Nucleus accumbens (tissue), 56 donors: ENCODE measurements at places on chromosomes 11 and 22.

DNA sequence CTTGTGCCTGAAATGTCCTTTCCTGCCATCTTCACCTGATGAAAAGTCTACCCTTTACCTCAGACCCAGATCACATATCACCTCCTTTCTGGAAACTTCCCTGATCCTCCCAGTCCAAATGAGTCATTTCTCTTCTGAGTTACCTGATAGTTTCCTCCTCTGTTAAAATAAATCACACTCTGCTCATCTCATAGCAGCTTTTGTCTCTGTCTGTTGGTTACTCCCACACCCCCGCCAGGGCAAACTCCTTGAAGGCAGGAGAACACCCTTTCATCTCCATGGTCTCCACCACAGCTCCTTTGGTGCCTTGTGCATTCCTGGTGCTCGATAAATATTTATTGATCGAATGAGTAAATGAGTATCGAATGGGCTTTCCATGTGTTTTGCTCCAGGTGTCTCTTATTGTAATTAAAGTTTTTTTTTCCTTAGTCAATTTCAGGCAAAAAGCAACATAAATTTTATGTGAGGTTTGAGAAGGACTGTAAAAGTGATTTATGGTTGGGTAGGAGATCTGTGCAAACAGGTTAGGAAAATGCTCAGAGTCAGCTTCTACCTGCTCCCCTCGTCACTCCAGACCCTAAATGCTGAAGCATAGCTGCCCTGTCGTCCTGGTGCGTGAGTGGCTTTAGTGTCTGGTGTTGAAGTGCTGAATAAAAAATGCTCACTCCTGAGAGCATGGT lies 178.2 kb downstream of the GRIK4 start:
- DNase-seq: no peak

DNA sequence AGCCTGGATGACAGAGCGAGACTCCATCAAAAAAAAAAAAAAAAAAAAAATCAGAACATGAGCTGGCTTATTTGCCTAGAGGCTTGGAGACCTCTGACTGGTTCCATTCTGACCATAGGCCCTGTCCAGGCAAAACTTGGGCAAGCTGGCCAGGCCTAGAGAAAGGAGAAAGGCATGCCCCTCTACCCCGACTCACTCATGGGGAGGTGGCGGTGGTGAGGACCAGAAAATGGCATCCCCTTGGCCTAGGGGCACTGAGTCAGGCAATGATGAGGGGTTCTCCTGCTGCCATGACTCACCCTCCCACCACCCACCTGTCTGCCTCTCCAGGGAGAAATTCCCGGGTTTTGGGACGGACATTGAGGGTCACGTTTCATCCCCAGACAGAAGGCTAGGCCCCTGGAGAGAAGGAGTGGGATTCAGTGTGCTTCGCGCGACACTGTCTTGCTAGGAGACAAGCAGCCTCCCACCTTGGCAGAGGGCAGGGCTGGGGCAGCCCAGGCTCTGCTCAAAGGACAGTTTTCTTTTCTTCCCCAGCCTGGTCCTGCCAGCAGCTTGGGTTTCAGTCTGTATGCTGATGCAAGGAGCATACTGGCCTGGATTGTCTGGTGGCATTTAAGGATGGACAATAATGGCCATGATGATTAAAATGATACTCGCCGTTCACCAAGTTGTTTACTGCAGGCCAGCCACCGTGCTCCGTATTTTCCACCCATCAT lies 17.2 kb downstream of the TOB2 start:
- peak; percentile 39 for DNase-seq

- DNase-seq: no peak
Measured at GRCh38 chr11:21622995-21623394, 569.9 kb upstream of the ANO5 start.

DNA sequence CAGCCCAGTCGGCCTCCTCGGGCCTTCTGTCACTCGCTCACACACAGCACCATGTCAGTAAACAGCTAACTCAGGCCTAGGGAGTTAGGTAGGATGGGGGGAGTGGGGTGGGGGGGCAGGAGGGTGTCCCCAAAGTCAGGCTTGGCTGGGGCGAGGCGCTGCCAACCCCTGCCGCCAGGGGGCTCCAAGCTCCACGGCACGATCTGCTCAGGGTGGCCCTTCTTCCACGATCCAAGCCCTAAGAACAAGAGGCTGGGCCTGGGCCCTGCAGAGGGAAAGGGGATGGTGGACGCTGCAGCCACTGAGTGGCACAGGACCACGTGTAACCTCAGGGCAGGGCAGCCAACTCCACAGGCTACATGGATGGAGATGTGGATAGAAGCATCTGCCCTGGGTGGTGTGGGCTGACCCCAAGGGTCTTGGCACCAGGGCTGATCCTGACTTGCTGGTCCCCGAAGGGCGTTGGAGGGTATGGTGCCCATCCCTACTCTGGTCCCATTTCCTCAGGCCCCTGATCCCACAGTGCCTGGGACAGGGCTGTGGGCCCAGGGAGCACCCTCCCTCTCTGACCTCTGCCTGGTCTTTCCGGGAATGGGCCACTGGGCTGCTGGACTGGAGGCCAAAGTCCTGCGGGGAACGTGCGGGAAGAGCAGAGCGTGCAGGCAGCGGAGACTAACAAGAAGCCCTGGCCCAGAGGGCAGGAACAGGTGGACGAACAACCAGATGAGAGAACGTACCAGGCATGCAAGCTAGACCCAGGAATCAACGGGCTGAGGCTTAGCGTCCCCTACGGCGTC lies 29.1 kb upstream of the TXNRD2 start:
- DNase-seq: no peak

DNA sequence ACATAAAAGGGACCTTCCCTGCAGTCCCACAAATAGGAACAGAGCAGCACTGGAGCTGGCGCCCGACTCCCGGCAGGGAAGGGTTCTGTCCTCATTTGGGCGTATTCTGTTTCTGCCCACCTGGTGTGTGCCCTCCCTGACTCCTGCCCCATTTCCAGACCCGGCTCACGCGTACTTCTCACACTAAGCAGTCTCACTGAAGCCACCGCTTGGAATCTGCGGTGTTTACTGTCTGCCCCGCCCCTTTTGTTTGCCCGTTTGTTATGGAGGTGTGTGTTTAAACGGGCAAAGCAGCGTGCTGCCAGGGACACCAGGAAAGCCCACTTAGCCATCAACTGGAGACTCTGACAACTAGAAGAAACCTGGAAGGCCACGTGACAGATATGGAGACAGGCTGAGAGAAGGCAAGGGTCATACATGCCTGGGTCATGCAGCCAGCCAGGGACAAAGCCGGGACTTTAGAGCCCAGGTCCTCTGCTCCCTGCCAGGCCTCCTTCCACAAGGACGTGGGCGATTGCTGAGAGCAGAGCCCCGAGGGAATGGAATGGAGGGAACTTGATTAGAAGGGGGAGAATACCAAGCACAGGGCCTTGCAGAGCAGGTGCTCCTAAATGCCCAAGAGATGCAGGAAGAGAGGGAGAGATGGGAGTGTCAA lies 8.7 kb upstream of the EFCAB6 start:
- DNase-seq: no peak

GRCh38 chr22:46732041-46732379 lies 6.0 kb downstream of the CERK start:
- DNase-seq: no peak

GRCh38 chr11:17821648-17822400 lies 87.2 kb downstream of the KCNC1 start:
- DNase-seq: no peak

DNA sequence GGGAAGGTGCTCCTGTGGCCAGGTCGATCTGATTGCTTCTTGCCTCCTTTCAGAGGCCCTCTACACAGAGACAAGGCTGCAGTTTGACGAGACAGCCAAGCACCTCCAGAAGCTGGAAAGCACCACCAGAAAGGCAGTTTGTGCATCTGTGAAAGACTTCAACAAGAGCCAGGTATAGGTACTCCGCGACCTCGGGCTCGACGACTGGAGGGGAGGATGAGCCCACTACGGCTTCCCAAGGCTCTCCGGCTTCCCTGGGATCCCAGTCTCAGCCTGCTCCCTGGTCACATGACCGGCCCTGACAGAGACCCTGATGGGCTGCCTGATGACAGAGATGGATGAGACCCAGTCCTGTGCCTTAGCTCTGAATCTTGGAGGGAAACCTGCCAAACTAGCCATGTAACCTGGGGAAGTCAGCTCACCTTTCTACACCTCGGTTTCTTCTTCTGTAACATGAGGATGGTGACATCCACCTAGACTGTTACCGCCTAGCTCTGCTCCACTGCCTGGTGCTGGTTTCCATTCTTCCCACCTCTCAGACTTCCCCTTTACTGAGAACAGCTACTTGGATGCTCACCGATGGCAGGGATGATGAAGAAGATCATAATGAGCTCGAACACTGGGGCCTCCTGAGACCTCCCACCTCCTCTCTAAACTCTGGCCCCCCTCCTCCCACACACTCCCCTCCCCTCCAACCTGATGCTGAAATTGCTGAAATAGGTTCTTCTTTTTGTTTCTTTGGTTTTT lies 8.9 kb downstream of the RIBC2 start:
- no peak for DNase-seq

DNA sequence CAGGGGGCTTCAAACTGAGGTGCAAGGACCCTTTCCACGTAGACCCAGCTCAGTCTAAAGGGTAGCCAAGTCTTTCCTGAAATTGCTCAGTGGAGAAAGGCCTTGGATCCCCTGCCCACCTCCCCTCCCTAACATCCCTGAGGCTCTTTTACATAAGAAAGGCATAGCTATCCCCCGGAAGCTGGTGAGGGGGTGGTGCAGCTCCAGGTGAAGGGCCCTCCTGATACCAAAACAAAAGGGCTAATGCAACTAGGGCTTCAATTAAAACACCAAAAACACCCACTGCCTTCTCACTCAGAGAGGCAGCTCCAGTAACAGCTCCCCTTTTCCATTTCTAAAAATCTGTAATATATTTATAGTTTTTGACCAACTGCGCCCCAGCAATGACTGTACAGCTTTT lies 5.8 kb downstream of the SHANK2 start:
- DNase-seq: no peak

DNA sequence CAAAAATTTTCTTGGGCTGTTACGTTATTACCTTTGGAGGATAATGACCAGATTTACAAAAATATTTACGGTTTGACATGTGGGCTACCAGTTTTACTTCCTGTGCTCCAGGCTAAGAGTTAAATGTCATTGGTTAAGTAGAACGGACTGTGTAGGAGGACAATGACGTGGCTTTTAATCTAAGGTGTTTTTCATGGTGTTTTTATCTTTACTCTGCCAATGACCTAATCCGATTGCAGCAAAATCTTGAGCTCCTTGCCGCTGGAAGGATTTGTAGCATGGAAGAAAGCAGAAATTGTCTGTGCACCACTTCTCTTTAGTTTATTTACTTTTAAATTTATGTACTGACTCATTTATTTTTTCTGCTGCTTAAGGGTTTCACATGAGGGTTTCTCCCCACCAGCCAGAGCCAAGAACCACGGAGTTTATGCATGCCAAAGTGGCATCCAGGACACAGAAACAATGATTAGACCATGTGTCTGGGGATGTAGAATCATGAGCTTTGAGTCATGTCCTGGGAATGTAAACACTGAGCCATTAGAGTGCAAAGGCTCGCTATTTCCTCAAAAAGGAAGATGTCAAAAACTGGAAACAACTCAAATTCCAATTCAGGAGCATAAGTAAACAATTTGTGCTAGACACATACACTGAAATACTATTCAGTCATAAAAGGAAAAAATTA lies 1.9 kb upstream of the CARD16 start:
- no peak for DNase-seq

DNA sequence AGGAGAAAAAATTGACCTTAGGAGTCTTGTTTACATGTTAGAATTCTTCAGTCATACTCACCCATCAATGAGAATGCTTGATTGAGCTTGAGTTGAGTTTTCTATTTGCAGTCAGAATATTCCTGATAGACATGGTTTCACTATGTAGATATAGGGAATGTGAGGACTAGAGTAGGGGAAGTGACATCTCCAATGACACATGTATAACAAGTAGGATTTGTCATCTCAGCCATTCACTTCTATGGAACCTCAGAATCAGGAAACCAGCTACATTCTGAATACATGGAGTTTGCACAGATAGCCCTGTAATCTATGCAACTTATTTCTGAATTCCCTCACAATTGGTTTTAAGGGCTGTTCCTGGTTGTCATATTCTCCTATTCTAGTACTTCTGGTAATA lies 20.1 kb upstream of the OR9Q1 start:
- DNase-seq: no peak

DNA sequence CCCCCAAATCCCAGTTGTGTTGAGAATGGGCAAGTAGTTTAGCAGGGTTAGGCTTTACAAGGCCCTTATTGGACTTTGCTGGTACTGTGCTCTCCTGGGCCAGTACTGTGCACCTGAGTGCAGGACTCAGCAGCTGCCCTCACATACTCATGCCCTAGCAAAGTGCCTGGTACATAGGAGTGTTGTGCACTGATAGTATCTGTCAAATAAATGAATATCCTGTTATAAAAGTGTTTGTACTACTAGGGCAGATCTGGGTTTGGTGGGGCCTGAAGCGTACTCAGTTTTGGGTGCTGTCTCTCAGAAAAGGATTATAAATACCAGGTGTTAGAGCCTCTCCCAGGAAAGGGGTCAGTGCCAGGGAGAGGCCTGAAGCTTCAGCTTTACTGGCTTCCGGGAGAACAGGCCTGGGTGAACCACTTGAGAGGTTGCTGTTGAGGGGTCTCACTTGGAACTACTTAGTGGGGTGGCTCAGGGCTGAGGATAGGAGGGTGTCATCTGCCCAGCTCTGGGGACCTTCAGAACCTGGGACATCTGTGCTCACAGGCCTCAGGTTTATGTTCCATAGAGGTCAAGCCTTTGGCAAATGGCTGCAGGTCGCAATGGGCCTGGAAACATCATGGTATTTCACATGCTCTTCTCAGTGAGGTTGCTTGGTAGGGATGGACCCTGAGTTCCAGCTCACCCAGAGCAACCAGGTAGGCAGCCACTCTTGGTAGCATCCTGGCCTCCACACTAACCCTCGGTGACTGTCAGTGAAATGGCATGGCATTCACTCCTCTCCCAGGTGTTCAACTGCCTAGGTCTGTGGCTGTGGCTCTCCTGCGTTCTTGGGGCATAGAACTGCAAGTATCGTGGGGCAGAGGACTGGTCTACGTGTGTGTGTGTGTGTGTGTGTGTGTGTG lies 106.1 kb downstream of the ZBTB16 start:
- DNase-seq: no peak

GRCh38 chr11:16891964-16892363 lies 122.2 kb downstream of the PLEKHA7 start:
- DNase-seq: no peak

DNA sequence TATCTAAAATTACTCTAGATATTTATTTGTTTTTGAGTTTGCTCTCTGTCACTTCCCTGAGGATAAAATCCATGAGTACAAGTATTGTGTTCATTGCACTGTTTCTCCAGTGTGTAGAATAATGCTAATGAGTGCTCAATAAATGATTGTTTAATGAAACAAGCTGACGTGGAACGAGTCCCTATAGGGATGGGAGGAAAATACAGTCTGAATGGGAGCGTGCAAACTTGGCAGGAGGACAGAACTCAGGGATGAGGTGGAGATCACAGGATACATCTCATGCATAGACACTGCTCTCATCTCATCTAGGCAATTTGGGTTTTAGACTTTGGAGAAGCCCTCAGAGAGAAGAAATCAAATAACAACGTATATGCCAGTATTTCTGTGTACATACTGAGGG lies 58.4 kb upstream of the ZC3H12C start:
- DNase-seq: no peak

GRCh38 chr11:32396331-32396730 lies 39.0 kb downstream of the WT1 start:
- no peak for DNase-seq

- DNase-seq: no peak
Measured at GRCh38 chr11:92707173-92707619, 262.3 kb upstream of the MTNR1B start.
